ENCODE measurements at places on chromosomes 1 and 21.

DNA sequence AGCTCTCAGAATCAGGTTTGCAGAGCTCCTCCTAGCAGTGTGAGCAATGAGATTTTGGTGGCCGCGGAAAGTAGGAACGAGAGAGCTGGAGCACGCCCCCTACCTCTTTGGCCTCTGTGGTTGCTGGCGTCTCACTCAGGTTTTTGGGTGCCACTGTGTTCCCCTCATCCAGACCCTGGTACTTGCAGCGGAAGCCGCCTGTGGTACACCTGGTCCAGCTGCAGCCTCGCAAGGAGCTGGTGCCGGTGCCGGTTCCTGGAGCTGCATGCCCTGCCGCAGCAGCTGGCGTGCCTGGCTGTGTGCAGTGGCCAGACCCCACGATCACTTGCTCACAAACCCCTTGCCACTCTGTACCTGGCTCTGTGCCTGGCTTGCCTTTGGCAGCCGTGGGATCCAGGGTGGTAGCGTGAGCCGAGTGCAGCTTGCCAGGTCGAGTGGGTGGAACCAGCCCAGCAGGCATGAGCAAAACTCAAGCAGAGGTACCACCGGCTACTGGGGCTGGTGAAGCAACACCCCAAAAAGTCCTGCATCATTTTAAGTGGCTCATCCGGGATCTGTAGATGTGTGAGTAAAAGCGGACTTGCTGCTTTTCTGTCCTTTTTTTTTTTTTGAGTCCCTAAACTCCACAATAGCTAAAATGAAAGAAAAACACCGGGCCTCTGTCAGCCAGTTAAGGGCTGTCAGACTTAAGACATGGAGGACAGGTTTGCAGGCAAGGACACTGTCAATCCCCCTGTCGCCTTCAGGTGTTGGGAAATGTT lies 844.9 kb downstream of the KCNT2 start:
- H3K4me3 ChIP-seq = no peak overlapping the region
- H3K4me1 ChIP-seq = no peaks in the 10 kb centered on the region
- DNase-seq = no peak

DNA sequence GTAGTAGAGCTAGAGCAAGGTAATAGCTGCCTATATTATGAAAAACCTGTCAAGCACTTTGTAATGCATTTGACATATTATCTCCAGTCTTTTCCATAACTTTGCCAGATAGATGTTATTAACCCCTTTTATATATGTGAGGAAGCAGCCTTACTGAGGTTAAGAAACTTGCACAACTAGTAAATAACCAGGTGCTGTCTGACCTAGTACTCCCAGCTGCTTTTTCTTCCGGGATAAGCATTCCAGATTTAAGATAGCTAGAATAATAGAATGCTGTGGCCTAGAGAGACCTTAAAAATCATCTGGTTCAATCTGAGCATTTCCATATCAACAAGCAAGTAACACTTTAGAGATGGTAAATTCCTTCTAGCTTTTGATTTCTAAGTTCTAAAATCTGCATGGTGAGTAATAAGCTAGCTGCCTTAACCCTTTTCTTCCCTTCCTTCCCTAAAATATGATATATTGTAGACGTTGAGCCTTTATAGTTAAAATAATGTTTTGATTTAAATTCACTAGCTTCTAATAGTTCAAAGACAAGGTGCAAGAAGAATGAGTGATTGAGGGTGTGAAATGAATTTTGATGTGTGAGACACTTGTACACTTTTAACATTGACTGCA lies 1.8 kb downstream of the SH3GLB1 start:
- H3K27me3 ChIP-seq = no peaks in the 10 kb centered on the region
- no peak overlapping the region for H3K4me3 ChIP-seq
- H3K27ac ChIP-seq = peak overlapping the region; percentile 88
- DNase-seq = peak; percentile 22
- peaks cover 1% of the 10 kb centered on the region for H3K4me1 ChIP-seq

DNA sequence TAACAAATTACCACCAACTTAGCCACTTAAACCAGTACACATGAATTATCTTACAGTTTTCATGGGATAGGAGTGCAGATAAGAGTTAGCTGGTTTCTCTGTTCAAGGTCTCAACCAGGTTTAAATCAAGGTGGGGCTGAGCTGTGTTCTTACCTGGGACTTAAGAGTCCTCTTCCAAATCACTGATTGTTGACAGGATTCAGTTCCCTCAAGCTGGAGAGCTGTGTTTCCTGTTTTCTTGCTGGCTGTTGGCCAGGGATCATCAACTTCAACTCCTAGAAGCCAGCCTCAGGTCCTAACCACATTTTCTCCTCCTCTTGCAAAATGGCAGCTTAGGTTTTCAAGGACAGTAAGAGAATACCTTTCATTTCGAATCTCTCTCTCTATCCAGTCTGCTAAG lies 123.8 kb upstream of the CHRM3 start:
- no peaks in the 10 kb centered on the region for H3K27me3 ChIP-seq
- no peaks in the 10 kb centered on the region for H3K4me1 ChIP-seq
- no peak overlapping the region for H3K4me3 ChIP-seq
- H3K36me3 ChIP-seq = no peaks in the 10 kb centered on the region
- H3K27ac ChIP-seq = no peak overlapping the region

DNA sequence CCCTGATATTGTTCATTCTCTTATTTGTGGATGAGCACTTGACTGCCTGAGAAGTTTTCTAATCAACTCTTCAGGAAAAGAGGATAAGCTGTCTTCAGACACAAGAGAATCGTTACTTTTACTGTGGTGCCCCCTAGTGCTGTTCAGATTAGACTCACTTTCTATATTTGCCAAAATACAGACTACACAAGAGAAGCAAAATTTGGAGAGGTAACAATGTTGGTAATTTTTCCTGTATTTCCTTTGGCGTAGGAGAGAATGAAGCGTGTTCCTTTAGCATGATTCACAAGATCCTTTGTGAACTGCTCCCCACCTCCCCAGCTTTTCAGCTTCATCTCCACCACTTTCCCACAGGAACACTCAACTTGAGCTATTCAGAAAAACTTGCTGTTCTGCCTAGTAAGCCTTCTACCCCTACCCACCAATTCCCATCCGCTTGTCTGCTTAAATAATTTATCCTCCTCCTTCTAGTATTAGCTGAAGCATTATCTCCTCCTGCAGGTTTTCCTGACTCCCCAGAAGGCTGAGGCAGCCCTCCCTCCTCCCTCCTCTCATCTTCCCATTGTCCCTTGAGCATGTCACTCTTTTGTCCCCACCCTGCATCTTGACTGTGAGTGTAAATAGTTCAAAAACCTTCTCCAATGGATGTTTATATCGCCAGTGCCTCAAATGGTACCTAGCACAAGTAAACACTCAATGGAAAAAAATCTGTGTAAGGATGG lies 4.5 kb downstream of the TNFSF4 start:
- H3K27me3 ChIP-seq = no peaks in the 10 kb centered on the region
- H3K27ac ChIP-seq = no peak overlapping the region
- H3K36me3 ChIP-seq = no peaks in the 10 kb centered on the region
- no peak overlapping the region for H3K4me3 ChIP-seq
- peak; percentile 83 for DNase-seq

GRCh38 chr1:209692296-209692695 lies 12.3 kb upstream of the HSD11B1 start:
- H3K4me1 ChIP-seq = no peaks in the 10 kb centered on the region
- no peak overlapping the region for H3K27ac ChIP-seq
- H3K27me3 ChIP-seq = peaks cover 31% of the 10 kb centered on the region
- H3K36me3 ChIP-seq = no peaks in the 10 kb centered on the region

DNA sequence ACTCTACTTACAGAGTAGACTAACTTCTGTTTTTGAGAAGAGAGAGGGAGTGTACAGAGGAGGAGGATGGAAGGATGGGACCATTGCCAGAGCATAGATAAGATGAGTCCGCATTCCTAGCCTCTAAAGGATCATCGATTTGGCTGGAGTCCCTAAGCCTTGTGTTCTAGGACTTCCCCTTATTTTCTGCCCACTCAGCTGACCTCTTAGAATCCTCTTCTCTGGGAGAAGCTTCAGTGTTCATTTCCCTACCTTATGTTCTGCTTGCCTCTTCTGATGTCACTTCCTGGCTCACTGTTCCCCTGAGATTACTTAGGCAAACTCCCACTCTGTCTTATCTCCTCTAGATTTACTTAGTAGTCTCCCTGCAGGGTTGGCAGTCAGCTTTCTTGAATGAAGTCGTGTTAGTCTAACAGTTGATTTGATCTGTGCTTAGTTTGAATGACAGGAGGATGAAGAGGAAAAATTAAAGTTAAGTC lies 156.7 kb downstream of the SYT2 start:
- DNase-seq = peak; percentile 74
- no peaks in the 10 kb centered on the region for H3K4me1 ChIP-seq
- no peaks in the 10 kb centered on the region for H3K27me3 ChIP-seq
- no peaks in the 10 kb centered on the region for H3K36me3 ChIP-seq

GRCh38 chr1:221832151-221832550 lies 90.3 kb upstream of the DUSP10 start:
- no peaks in the 10 kb centered on the region for H3K36me3 ChIP-seq
- peak; percentile 63 for DNase-seq
- H3K4me3 ChIP-seq = no peak overlapping the region
- no peaks in the 10 kb centered on the region for H3K27me3 ChIP-seq
- H3K4me1 ChIP-seq = peaks cover 2% of the 10 kb centered on the region
- no peak overlapping the region for H3K27ac ChIP-seq

- no peaks in the 10 kb centered on the region for H3K27me3 ChIP-seq
- no peak overlapping the region for H3K4me3 ChIP-seq
- H3K4me1 ChIP-seq = no peaks in the 10 kb centered on the region
- peak; percentile 18 for DNase-seq
- peaks cover 7% of the 10 kb centered on the region for H3K36me3 ChIP-seq
Measured at GRCh38 chr1:226912587-226913176, 27.4 kb upstream of the COQ8A start.

- H3K27ac ChIP-seq = no peak overlapping the region
- H3K36me3 ChIP-seq = no peaks in the 10 kb centered on the region
- peaks cover 67% of the 10 kb centered on the region for H3K27me3 ChIP-seq
- peaks cover 3% of the 10 kb centered on the region for H3K4me1 ChIP-seq
- DNase-seq = no peak
- no peak overlapping the region for H3K4me3 ChIP-seq
Measured at GRCh38 chr21:36628106-36628505, 70.8 kb upstream of the SIM2 start.

GRCh38 chr1:23664837-23665795 lies 26.5 kb upstream of the RPL11 start:
- no peaks in the 10 kb centered on the region for H3K27me3 ChIP-seq
- no peaks in the 10 kb centered on the region for H3K36me3 ChIP-seq
- peaks cover 2% of the 10 kb centered on the region for H3K4me1 ChIP-seq
- H3K4me3 ChIP-seq = no peak overlapping the region

- no peaks in the 10 kb centered on the region for H3K36me3 ChIP-seq
- H3K4me1 ChIP-seq = peaks cover 1% of the 10 kb centered on the region
- no peaks in the 10 kb centered on the region for H3K27me3 ChIP-seq
- H3K4me3 ChIP-seq = no peak overlapping the region
- no peak for DNase-seq
Measured at GRCh38 chr1:234684856-234685255, 74.9 kb upstream of the IRF2BP2 start.
